ENCODE measurements at places on chromosomes 5 and 9.

GRCh38 chr5:86879086-86879485 lies 261.3 kb downstream of the COX7C start:
- no peak for DNase-seq

GRCh38 chr9:129823542-129823934 lies 398 bp downstream of the TOR1A start:
- no peak for DNase-seq

GRCh38 chr9:119722384-119722783 lies 353.1 kb upstream of the BRINP1 start:
- no peak for DNase-seq

DNA sequence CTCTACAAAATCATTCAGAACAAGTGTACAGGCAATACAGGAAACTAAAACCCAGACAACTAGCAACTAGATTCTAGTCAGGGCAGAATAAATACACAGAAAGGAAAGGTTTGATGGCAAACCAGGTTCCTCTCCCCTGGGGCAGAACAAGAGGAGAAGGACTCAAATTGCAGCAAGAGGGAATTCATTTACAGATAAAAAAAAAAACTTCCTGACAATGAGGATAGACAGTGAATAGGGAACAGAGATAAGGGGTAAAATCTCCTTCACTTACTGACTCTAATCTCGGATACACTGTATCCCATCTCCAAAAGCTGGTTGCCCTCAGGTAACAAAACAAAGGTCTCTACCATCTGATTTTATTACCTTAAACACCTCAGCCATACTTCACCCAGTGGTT lies 244.0 kb downstream of the SEC61B start:
- DNase-seq = no peak

- DNase-seq = no peak
Observed at GRCh38 chr5:114146398-114146797, 215.5 kb upstream of the KCNN2 start.

DNA sequence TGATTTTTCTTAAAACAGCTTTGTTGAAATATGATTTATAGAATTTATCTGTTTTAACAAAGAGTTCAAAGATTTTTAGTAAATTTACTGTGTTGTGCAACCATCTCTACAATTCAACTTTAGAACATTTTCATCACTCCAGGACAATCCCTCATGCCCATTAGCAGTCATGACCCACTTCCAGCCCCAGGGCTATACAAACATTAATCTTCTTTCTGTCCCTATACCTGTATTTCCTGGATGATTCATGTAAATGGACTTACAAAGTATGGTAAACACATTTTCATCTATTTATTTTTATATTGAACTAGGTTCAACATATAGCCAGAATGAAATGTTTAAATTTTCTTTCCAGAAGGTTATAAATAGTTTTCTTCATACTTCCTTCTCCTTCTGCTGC lies 127.8 kb upstream of the CCDC180 start:
- DNase-seq = no peak

DNA sequence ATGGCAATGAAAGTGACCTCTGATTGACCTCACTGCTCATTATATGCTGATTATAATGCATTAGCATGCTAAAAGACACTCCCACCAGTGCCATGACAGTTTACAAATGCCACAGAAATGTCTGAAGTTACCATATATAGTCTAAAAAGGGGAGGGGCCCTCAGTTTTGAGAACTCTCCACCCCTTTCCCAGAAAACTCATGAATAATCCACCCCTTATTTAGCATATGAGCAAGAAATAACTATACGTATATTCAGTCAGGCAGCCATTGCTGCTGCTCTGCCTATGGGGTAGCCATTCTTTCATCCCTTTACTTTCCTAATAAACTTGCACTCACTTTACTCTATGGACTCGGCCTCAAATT lies 163.1 kb downstream of the ESM1 start:
- DNase-seq = no peak

DNA sequence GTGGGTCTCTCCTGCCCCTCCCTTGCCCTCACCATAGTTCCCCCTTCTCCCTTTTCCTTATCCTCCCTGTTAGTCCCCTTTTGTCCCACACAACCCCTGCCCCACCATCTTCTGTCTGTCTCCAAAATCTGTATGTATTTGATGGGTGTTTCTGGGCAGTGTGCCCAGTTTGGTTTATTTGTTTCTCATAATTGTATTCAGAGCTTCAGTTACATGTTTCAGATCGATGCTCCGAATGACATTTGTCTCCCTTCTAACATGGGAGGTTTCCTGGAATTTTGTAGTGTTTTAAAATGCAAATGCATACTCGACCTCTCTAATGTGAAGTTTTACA lies 22.2 kb downstream of the FBXL7 start:
- no peak for DNase-seq

DNA sequence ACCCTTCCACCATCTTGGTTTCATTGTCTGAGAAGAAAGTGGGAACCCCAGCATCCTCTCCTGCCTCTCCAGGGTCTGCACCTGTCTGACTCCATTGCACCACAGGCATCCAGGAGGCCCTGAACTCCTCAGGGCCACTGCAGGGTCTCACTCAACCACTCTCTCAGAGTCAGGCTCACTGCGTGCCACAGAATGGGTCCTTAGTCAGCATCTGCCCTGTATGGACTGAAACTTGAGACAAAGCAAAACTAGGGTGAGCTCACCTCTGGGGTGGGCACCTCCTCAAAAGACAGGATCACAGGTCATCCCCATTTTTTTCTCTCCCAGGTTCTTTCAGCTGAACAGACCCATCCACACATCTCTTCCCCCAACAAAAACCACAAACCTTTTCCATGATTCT lies 59.2 kb upstream of the CPEB4 start:
- DNase-seq = no peak

DNA sequence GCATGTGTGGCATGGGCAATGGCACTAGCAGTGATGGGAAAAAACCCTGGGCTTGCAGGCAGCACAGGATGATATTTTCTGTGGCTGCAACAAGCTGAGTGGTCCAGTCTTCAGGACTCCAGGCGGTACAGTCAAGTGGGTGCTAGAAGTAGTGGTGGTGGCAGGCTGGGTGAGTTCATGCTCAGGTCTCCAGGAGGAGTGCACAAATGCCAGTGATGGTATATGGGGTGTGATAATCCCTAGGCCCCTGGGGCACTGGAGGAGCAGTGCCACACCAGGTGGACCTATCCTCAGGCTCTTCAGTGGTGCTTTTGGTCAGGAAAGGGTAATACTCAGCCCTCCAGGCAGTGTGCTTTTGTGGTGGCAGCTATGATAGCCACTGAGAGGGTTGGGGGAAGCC lies 496.4 kb downstream of the PRR16 start:
- no peak for DNase-seq

- peak; percentile 63 for DNase-seq
Observed at GRCh38 chr5:180607861-180608571, 16.7 kb upstream of the SCGB3A1 start.

DNA sequence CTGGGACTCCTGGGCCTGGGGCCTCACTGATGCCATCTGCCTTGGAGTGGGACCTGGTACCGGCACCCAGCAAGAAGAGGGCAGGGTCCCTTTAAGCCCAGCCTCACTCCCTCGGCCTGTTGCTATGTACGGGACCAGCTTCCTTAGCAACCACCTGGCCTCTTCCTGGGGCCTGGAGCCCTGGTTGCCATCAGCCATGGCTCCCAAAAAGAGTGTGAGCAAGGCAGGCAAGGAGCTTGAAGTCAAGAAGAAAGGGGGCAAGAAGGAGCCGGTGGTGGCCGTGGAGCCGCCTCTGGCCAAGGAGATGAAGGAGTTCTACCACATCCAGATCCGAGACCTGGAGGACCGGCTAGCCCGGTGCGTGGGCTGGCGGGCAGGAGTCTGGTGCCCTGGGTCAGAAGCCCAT lies at the start of gene CFAP157:
TSS of gene CFAP157 (plus strand) at position 153 of the 406 bp plus-strand sequence. CDS start at position 197, 44 bp downstream.
- no peak for DNase-seq

DNA sequence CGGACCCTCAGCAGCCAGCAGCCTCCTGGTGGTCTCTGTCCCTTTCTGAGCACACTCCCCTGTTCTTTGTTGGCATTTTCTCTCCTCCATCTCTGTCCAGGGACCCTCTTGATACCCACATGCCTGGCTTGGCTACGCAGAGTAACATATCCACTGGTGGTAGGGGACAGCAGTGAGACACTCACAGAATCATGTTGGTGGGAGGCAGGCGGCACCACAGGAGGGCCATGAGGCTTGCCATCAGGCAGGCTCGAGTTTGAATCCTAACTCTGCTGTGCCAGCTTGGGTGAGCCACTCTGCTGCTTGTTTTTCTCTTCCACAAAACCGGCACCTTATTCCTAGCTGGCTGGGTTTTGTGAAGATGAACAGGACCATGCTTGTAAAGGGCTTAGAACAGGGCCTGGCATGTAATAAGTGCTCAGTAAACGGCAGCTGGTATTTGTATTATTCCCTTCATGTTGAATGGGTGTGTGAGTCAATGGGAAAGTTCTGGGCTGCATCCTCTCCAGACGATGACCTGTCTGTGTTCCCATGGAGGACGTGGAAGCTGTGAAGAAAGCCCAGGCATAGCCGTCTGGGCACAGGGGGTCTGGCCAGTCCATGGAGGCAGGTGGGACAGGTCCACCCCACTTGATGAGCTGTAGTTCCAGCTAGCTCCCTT lies 2.3 kb downstream of the COL27A1 start:
- no peak for DNase-seq

- DNase-seq = peak; percentile 80
Observed at GRCh38 chr9:121992571-121993212, 100.4 kb downstream of the TTLL11 start.

GRCh38 chr5:398475-399295 lies 44.3 kb upstream of the EXOC3 start:
- no peak for DNase-seq

DNA sequence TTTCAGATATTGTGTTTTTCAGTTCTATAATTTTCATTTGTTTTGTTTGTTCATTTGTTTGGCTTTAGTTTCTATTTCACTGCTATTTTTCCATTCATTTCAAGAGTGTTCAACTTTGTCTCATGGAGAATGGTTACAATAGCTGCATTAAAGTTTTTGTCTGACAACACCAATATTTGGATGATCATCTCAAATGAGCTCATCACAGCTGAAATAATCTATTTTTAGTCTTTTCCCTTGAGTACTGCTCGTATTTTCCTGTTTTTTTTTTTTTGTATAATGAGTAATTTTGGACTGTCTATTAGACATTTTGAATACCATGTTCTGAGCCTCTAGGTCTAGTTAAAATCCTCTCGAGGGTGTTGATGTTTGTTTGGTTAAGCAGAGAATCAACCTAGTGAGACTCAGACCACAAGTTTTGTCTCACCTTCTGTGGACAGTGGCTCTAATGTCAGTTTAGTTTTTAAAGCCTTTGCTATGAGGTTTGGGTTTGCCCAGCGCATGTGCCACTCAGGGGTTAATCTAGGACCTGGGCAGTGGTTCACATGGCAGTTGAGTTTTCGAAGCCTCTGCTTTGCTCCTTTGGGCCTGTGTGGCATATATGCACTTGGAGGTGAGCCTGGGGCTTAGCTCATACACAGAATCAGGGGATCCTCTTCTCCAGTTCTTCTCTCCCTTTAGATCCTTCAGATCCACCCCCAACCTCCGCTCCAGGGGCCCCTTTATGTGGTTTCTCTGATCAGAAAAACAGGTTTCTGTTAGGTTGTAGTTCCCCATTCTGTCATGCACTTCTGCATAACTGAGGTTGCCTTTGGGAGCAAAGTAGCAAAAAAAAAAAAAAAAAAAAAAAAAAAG lies 79.8 kb downstream of the ARSB start:
- DNase-seq = peak; percentile 85

DNA sequence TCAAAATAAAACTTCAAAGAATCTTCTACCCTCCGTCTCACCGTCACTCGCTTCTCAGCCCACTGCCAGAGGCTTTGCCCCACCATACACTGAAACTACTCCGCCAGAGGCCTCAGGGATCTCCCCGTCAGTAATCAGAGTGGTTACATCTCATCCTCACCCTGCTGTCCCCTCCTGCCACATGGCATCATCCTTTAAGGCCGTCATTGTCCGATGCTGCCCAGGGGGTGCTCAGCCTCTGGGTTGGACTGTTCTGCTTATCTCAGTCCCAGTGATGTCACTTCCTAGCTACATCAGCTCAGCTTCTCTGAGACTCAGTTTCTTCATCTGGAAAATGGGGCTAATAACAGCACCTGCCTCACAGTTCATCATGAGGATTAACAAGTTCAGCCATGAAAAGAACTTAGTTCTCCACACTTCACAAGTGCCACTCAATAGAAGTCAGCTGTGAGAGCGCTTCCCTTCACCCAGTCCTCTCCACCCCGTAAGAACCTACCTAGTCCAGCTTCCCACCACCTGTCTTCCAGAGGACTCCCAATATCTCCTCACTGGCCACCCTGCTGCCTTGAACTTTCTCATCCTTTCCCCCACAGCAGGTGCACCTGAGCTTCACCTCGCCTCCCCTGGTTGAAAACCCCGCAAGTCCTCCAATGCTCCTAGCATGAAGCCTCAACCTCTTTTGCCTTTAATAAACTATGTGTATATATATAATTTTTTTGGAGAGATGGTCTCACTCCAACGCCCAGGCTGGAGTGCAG lies 2.8 kb upstream of the IL3 start:
- DNase-seq = no peak

- peak; percentile 25 for DNase-seq
Observed at GRCh38 chr5:134590992-134591659, 41.5 kb downstream of the SAR1B start.

DNA sequence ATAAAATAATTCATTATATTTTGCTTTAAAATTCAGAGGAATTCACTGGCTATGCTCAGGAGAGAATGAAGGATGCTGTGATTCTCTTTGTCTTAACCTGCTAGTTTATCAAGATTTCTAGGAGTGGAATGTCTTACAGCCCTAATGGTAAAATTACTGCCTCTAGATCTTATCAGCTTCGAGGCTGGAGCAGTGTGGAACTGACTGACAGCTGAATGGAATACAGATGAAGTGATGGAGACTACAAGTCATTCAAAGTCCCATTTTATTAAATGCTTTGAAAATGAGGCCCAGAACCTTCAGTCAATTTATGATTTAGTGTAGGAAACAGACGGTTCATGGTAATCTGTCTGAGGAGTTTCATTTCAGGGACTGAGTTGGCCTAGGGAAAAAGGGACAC lies 202.1 kb downstream of the RFX3 start:
- no peak for DNase-seq

DNA sequence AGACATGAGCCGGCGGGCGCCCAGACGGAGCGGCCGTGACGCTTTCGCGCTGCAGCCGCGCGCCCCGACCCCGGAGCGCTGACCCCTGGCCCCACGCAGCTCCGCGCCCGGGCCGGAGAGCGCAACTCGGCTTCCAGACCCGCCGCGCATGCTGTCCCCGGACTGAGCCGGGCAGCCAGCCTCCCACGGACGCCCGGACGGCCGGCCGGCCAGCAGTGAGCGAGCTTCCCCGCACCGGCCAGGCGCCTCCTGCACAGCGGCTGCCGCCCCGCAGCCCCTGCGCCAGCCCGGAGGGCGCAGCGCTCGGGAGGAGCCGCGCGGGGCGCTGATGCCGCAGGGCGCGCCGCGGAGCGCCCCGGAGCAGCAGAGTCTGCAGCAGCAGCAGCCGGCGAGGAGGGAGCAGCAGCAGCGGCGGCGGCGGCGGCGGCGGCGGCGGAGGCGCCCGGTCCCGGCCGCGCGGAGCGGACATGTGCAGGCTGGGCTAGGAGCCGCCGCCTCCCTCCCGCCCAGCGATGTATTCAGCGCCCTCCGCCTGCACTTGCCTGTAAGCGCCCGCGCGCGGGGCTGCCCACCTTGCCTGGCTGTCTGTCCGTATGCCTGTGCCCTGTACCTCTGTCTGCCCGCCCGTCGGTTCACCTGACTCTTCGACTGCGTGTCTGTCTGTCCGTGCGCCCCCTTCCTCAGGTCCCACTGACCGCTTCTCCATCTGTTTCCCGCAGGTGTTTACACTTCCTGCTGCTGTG lies 412 bp downstream of the FGF18 start:
- DNase-seq = no peak

GRCh38 chr9:32011049-32011448 lies 373.4 kb upstream of the ACO1 start:
- DNase-seq = no peak

- DNase-seq = no peak
Observed at GRCh38 chr5:34998058-34998789, 49.5 kb downstream of the AGXT2 start.

GRCh38 chr5:169706071-169706470 lies 69.0 kb downstream of the DOCK2 start:
- no peak for DNase-seq
